ENCODE measurements at places on chromosomes 16 and 17. TPM values are rescaled to one million over a fixed set of nuclear protein-coding genes. Genes with fewer than 3 reads are reported as not detected.

GRCh38 chr16:85520853-85521521 is 92.1 kb upstream of the GSE1 start:
- DNase-seq, result no peak

- no peak for DNase-seq
Observed at GRCh38 chr16:51523400-51523799, 372.3 kb upstream of the SALL1 start.

- no peak for DNase-seq
Observed at GRCh38 chr16:5911241-5911640, 813.6 kb upstream of the EEF2KMT start.

DNA sequence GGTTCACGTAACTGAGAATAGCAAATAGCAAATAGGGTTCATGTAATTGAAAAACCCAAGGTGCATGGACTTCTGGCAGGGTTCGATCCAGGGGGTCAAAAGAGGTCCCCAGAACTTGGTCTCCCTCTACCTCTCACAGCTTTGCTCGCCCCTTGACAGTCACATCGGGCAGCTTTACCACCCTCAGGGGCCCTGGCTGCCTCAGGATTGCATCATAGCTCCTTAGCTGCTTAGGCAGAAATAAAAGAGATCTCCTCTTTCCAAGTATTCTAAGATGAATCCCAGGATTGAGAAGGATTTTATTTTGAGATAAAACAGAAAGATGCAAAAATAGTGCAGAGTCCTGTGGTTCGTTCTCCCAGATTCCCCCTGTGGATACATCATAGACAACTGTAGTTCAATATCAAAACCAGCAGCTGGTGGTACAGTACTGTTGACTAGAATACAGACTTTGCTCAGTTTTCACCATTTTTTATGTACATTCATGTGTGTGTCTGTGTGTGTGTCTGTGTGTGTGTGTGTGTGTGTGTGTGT is 12.8 kb downstream of the ADGRG3 start:
- no peak for DNase-seq

PRCD gene
- not detected for total RNA-seq

GRCh38 chr16:8087146-8087545 is 503.2 kb downstream of the TMEM114 start:
- no peak for DNase-seq

RNF222 gene
- total RNA-seq, result not detected

STRADA gene
- 62.8 TPM for total RNA-seq

DNA sequence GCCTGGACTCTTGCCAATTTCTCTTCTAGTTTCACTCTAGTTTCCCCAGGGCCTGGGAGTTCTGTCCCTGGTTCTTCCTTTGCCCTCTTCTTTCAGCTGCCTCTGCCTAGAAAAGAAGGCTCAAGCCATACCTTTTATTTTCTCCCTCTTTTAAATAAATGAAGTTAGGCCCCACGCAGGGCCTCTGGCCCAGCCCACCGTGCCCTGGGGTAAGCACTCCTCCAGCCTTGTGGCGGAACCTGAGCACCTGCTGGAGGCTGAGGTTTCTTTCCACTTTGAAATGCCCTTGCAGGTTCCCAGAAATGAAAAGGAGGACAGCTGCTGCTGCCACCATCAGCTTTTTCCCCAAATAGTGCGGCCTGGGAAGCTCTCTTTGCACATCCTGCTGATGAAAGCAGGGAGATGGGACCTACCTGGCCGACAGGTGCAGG is 139.4 kb downstream of the CCDC182 start:
- no peak for DNase-seq

Measured in A673 (cell line).